Neural crest cell (in vitro differentiated cells): ENCODE measurements at places on chromosomes 5 and 9. TPM values are rescaled to one million over a fixed set of nuclear protein-coding genes. Genes with fewer than 3 reads are reported as not detected.

DNA sequence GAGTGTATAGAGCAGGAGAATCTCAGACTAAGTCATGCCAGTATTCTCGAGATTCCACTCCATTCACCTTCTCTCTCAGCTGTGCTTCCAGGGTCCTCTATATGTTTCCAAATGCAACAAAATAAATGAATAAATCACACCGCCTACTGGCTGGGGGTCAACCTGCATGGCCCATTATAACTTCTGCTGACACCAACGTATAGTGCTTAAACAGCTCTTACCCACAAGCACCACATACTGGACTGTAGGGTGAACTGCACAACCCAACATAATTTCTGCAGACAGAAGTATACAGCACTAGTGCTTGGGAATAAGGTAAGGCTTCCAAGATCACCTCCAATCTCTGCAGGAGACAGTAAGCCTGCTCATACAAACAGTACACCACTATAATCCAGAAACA, 33.1 kb upstream of the HTR4 start:
- H3K4me1 ChIP-seq, result no peaks in the 10 kb centered on the region
- H3K27me3 ChIP-seq, result peaks cover 12% of the 10 kb centered on the region
- H3K36me3 ChIP-seq, result no peaks in the 10 kb centered on the region
- H3K4me3 ChIP-seq, result no peak overlapping the region

Gene SLC36A3
- total RNA-seq, result not detected in 2 replicates

GRCh38 chr9:94827584-94828304, 101.2 kb downstream of the AOPEP start:
- no peaks in the 10 kb centered on the region for H3K27me3 ChIP-seq
- H3K4me3 ChIP-seq, result peak overlapping the region; percentile 1
- peaks cover 41% of the 10 kb centered on the region for H3K4me1 ChIP-seq
- DNase-seq, result no peak
- H3K27ac ChIP-seq, result peak overlapping the region; percentile 74

Gene ITGA2
- total RNA-seq, result 1.7 and 2.0 TPM in 2 replicates

DNA sequence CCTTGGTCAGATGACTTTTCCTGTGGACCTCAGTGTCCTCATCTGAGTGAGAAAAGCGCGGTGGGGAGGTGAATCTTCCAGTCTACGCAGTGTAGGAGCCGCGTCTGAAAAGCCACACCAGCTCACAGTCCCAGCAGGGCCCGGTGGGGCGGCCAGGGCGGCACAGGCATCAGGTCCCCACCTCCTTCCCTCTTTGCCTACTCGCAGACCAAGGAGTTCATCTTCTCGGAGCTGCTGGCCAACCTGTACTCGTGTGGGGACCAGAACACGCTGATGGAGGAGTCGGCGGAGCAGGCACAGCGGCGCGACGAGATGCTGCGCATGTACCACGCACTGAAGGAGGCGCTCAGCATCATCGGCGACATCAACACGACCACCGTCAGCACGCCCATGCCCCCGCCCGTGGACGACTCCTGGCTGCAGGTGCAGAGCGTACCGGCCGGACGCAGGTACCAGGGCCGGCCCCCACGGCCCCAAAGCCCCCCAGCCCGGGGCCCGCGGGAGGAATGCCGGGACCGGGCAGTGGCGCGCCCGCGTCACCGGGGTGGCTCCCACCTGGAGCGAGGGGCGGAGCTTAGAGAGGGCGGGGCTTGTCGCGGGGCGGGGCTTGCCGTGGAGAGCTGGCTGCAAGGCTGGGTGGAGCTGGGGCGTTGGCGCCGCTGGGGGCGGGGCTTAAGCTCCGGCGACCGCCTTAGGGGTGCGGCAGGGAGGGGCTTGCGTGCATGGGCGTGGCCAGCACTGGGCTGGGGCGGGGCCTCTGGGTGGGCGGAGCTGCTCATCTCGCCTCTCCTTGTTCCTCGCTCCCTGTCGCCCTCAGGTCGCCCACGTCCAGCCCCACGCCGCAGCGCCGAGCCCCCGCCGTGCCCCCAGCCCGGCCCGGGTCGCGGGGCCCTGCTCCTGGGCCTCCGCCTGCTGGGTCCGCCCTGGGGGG, 25.6 kb downstream of the GOLGA2 start:
- H3K27me3 ChIP-seq, result peaks cover 4% of the 10 kb centered on the region
- H3K4me1 ChIP-seq, result peaks cover 45% of the 10 kb centered on the region
- peaks cover 4% of the 10 kb centered on the region for H3K36me3 ChIP-seq
- H3K27ac ChIP-seq, result peak overlapping the region; percentile 27
- peak; percentile 90 for DNase-seq

DNA sequence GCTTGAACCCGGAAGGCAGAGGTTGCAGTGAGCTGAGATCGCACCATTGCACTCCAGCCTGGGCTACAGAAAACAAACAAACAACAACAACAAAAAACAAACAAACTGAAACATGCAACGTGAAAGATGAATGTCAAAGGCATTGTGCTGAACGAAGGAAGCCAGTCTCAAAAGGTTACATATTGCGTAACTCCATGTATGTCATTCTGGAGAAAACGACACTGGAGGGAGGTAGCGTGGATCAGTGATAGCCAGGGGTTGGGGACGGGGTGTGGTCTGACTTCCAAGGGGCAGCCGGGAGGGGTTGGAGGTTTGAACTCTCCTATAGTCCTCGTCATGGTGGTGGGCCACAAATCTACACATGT, 12.1 kb upstream of the WDR5 start:
- H3K27me3 ChIP-seq, result peaks cover 2% of the 10 kb centered on the region
- no peak overlapping the region for H3K4me3 ChIP-seq
- no peak for DNase-seq
- no peak overlapping the region for H3K27ac ChIP-seq
- H3K4me1 ChIP-seq, result peaks cover 7% of the 10 kb centered on the region
- H3K36me3 ChIP-seq, result no peaks in the 10 kb centered on the region

- no peak for DNase-seq
- H3K36me3 ChIP-seq, result no peaks in the 10 kb centered on the region
- no peaks in the 10 kb centered on the region for H3K27me3 ChIP-seq
These were observed 33.7 kb upstream of the CSF1R start for GRCh38 chr5:150120062-150120441.

- no peak overlapping the region for H3K27ac ChIP-seq
- DNase-seq, result no peak
- no peaks in the 10 kb centered on the region for H3K4me1 ChIP-seq
- peaks cover 7% of the 10 kb centered on the region for H3K27me3 ChIP-seq
These were observed 19.1 kb downstream of the SH3GL2 start for GRCh38 chr9:17597977-17598376.
